Stimulated activated naive B cell treated with anti-CD40 and anti-IgM and Interleukin-4, amounts not matched to agents 10 μg/mL and 1 μg/mL and 100 μg/mL, for 72 hours (primary cell): ENCODE measurements at places on chromosomes 6 and 20.

- H3K36me3 ChIP-seq: no peaks in the 10 kb centered on the region
- H3K27ac ChIP-seq: no peak overlapping the region
Measured at GRCh38 chr6:135084001-135084915, 29.6 kb upstream of the HBS1L start.

DNA sequence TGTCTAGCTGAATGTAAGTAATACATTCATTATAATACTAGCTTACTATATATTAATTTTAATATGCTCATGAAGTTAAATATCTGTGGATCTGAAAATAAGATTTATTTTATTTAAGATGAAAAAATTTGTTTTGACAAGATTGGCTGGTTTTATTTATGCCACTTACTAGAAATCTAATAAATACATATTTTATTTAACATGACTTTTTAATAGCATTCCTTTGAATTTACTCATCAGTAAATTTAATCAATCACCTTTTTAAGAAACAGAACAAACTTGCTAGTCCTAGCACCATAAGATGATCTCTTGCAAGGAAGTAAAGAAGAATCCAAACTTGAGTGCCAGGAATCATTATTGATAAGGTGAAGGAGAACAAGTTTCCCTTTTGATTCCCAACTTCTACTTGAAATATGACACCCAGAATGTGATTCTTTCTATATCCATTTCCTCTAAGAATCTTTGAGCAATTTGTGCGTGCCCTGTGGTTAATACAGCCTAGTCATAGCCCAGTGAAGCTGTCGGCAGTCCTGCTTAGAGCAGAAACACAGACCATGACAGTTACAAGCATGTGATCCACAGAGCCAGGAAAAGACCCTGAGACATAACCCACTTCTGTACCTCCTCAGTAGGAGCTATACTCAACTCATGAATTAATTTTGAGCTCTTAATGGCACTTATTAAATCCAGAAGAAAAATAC is 282.3 kb upstream of the QKI start:
- H3K4me1 ChIP-seq: no peaks in the 10 kb centered on the region
- no peak for DNase-seq
- H3K36me3 ChIP-seq: no peaks in the 10 kb centered on the region

GRCh38 chr6:36727505-36728021 is 29.9 kb downstream of the RAB44 start:
- DNase-seq: no peak
- H3K4me1 ChIP-seq: peaks cover 50% of the 10 kb centered on the region
- peak overlapping the region; percentile 86 for H3K27ac ChIP-seq
- no peaks in the 10 kb centered on the region for H3K27me3 ChIP-seq

GRCh38 chr6:161940519-161940918 is 666.7 kb upstream of the AGPAT4 start:
- no peaks in the 10 kb centered on the region for H3K36me3 ChIP-seq
- no peak overlapping the region for H3K4me3 ChIP-seq
- no peak for DNase-seq
- H3K4me1 ChIP-seq: no peaks in the 10 kb centered on the region
- H3K27ac ChIP-seq: no peak overlapping the region

DNA sequence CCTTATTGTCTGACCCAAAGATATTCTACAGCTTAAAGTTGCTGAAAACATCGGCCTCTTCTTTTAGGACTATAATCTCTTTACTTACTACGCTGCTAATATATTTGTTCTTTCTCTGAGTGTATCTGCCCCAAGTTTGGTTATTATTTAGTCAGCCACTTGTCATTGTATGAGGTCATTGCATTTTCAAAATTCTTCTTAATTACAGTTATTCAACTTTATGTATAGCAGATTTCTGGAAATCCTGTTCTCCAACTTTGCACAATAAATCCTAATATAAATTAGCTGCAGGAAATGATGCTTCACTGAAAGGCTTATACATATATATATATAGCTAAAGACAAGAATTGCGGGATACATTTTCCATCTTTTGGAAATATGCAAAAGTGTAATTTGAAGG is 88.5 kb upstream of the HIVEP1 start:
- H3K27me3 ChIP-seq: peaks cover 15% of the 10 kb centered on the region
- no peak overlapping the region for H3K27ac ChIP-seq
- DNase-seq: no peak
- peaks cover 6% of the 10 kb centered on the region for H3K4me1 ChIP-seq
- no peaks in the 10 kb centered on the region for H3K36me3 ChIP-seq

- peaks cover 8% of the 10 kb centered on the region for H3K27me3 ChIP-seq
- peaks cover 18% of the 10 kb centered on the region for H3K36me3 ChIP-seq
- peak overlapping the region; percentile 92 for H3K4me3 ChIP-seq
- no peak for DNase-seq
- peaks cover 12% of the 10 kb centered on the region for H3K4me1 ChIP-seq
Measured at GRCh38 chr6:36875250-36875633, 639 bp upstream of the PPIL1 start.

- DNase-seq: no peak
- H3K27ac ChIP-seq: no peak overlapping the region
- no peaks in the 10 kb centered on the region for H3K36me3 ChIP-seq
Measured at GRCh38 chr20:60306551-60306950, 348.3 kb downstream of the CDH26 start.

DNA sequence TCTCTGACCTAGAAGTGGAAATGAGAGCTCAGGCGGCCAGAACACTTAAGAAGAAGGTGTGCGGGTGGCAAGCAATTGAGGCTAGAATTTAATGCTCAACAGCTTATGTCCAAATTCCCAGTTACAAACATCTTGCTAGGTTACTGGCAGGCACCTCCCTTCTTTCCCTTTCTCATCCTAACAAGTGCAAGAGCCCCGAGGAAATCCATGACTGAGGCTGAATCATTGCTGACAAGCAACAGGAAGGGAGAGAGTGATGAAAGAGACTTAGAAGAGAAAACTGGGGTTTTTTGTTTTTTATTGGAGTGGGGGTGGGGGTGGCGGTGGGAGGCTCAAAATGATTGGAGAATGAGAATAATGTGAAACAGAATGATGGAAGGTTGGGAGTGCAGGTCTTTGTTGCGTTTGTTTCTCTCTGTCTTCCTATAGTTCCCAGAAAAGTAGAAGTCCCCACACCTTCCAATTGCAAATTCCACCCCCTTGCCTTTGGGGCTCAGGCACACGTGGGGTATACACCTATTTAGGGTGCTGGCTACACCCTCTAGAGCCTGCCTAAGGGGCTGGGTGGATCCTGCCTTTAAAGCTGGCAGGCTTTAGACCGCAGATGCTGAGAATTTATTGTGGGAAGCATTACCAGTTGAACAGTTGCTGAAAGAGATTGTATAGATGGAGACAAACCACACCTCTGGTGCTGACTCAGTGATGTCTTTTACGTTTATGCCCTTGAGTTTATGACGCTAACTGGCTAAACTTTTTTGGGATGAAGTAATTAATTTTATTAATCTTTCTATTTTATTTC is 1.4 kb downstream of the FAM83B start:
- H3K4me1 ChIP-seq: no peaks in the 10 kb centered on the region
- no peak for DNase-seq
- no peak overlapping the region for H3K27ac ChIP-seq
- peaks cover 27% of the 10 kb centered on the region for H3K27me3 ChIP-seq

DNA sequence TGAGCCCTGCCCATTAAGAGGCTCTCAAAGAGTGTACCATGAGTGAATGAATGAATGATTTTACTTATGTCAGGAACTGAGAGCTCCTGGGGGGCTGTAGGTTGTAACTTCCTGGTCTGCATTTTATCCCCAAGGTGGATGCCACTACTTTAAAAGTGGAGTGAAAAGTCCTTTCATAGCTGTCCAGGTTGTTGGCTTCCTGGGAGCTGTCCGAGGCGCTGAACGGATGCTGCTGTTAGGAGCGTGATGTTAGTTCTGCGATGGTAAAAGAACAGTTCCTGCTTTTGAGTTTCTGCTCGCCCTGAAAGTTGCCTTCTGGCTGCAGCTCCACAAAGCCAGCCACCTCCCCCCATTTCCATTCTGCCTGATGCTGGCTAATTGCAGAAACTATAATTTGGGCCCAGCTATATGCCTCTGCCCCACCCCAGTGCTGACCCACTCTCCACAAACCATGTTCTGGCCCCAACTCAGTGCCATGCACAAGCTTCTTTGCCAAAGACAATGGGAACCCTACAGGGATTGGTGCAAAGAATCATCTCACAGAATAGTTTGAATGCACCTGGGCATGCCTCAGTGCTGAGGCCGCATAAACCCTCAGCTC is 330.9 kb upstream of the CDH4 start:
- no peak overlapping the region for H3K27ac ChIP-seq
- H3K27me3 ChIP-seq: no peaks in the 10 kb centered on the region
- peak; percentile 2 for DNase-seq
- no peaks in the 10 kb centered on the region for H3K4me1 ChIP-seq
- no peaks in the 10 kb centered on the region for H3K36me3 ChIP-seq
- H3K4me3 ChIP-seq: no peak overlapping the region
